Right lung (tissue), 10 donors: ENCODE measurements at places on chromosomes 11 and 22. TPM values are rescaled to one million over a fixed set of nuclear protein-coding genes. Genes with fewer than 3 reads are reported as not detected.

DNA sequence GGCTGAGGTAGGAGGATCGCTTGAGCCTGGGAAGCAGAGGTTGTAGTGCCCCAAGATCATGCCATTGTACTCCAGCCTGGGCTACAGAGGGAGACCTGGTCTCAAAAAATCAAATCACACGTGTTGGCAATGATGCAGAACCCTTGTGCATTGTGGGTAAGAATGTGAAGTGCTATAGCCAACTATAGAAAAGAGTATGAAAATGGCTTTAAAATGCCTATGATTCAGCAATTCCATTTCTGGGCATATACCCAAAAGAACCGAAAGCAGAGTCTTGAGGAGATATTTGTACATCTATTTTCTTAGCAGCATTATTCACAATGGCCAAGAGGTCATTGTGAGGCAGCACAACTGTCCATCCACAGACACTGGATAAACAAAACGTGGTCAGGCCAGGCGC, 2.6 kb upstream of the FADS3 start:
- peak; percentile 47 for DNase-seq

- DNase-seq: no peak
Observed at GRCh38 chr22:50568626-50569025, 5.9 kb upstream of the SYCE3 start.

DNA sequence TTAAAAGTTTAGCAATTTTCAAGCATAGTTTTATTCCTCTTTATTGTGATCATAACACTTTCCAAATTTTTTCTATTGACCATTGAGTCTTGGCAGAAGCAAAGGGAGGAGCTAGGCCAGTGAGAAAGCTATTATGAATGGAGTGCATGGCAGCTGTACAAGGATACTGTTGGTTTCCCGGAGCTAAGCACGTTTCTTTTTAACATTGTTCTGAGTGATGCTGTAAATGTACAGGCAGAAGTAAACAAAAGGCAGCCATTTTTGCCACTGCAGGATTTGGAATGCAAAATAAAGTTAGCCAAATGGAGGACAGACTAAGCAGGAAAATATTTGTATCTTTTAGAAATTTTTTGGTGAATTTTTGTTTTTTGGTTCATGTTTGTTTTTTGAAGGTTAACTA, 16.2 kb downstream of the CBL start:
- DNase-seq: peak; percentile 51

The CKAP5 gene
- polyA plus RNA-seq: 99.3 TPM

DNA sequence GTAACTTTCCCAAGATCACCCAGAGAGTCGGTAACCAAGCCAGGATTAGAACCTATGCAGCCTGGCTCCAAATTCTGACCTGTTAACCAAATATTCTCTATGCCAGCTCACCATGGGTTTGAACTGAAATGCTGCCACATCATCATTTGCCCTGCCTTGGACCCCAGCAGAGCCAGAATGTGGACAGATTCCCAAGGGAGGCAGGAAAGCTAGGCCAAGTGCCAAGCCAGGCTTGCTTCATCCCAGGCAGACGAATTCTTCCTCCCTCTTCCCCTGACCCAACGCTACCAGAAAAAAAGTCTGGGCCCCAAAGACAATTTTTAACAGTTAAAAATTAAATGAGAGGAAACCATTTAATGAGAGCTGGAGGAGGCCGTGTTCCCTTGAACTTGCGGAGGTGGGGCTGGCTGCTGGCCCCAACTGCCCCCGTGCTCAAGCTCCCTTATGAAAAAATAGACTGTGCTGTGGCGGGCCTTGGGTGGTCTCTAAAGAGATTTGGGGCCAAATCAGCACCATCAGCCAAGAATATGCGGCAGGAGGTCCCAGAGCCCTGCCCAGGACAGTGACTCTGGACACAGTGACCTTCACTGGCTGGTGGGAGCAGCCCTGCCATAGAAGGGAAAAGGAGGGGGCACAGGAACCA, 184.1 kb upstream of the SYT13 start:
- peak; percentile 26 for DNase-seq

DNA sequence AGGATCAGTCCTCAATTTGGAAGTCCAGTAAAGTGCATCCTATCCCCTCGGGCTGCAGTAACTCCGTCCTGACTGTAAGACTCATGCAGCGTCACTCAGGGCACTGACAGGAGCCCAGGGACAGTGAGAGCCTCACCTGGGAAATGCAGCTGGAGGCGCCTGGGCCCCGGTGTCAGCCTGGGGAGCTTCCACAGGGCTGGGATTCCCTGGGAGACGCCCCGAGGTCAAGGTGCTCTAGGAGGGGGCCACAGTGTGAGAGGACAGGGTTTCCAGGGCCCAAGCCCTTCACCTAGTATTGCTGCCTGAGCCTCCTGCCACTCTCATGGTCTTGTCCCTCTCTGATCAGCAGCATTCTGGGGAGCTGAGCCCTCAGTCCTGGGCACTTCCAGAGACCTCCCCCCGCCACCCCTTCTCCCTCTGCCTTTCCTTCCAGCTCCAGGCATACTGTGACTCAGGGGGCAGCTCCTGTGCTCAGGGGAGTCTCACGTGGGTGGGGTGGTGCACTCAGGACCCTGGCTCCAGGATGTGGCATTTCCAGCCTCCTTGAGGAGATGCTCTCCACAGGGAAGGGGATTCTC, 99.1 kb upstream of the IGLL5 start:
- no peak for DNase-seq

The PATE4 gene
- polyA plus RNA-seq: 0.09 TPM

DNA sequence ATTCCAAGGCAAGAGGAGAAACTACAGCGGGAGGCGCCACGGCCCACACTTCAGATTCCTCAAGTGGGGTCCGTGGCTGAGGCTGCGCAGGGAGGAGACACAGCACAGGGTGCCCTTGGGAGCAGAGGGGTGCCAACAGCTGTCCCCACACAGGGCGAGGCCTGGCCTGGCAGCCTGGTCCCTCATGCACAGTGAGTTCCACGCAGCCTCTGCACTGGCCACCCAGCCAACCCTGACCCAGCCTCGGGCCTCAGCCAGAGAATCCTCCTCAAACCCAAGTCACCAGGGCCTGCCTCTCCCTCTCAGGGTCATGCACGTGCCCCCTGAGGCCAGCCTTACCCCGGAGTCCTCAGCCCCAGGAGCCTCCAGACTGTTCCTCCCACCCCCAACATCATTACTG, 22.4 kb upstream of the MOB2 start:
- no peak for DNase-seq

DNA sequence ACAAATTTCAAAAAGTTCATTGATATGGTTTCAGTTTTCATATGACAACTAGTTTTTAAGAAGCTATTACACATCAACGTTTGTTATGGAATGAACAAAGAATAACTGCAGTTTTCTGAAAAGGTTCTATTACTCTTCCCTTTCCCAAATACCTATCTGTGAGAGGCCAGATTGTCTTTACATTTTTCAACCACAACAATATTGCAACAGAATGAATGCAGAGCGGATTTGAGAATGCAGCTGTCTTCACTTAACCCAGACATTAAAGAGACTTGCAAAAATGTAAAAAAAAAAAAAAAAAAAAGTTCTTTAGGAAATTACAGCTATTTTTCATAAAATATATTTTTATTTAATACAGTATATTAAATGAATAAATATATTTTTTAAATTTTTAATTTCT, 250.8 kb downstream of the DDX10 start:
- no peak for DNase-seq

The MUC5B gene
- 0.37 TPM for polyA plus RNA-seq

DNA sequence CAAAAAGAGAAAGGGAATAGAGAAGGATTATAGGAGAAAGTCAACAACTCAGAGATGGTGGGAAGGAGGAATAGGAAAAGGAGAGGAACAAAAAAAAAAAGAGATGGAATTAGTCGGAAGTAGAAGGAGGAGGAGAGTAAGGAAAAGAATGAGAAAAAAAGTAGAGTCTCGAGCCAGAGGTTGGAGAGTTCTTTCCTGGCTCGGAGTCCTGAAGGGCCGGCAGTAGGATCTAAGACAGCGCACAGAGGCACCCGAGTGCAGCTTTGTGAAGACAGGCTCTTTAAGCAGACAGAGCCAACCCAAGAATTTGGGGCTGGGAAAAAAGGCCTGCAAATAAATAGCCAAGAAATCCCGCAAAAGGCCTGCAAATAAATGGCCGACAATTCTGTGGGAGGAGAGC, 170.4 kb upstream of the CCDC90B start:
- DNase-seq: no peak

DNA sequence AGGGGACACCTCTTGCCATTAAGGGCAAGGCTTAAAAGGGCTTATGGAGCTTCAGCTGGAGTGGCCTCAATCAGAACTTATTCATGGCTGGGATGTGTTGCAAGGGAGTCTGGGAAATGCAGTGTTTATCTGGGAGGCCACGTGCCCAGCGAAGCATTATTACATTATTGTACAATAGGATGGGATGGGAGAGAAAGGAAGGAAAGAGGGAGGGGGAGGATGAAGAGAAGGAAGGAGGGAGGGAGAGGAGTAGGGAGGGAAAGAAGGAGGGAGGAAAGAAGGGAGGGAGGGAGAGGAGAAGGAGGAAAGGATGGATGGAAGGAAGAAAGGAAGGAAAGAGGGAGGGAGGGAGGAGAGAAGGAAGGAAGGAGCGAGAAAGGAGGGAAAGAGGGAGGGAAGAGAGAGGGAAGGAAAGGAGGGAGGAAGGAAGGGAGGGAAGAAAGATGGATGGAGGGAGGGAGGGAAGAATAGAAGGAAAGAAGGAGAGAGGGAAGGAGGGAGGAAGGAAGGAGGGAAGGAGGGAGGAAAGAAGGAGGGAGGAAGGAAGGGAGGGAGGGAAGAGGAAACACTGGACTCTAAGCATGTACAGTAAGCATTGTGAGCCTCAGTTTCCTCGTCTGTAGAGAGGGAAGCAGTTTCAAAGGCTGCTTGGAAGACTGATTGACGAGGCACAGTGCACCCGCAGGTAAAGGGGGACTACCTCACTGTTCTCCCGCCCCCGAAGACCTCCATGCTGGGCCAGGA, 62.2 kb downstream of the MYEOV start:
- DNase-seq: no peak

DNA sequence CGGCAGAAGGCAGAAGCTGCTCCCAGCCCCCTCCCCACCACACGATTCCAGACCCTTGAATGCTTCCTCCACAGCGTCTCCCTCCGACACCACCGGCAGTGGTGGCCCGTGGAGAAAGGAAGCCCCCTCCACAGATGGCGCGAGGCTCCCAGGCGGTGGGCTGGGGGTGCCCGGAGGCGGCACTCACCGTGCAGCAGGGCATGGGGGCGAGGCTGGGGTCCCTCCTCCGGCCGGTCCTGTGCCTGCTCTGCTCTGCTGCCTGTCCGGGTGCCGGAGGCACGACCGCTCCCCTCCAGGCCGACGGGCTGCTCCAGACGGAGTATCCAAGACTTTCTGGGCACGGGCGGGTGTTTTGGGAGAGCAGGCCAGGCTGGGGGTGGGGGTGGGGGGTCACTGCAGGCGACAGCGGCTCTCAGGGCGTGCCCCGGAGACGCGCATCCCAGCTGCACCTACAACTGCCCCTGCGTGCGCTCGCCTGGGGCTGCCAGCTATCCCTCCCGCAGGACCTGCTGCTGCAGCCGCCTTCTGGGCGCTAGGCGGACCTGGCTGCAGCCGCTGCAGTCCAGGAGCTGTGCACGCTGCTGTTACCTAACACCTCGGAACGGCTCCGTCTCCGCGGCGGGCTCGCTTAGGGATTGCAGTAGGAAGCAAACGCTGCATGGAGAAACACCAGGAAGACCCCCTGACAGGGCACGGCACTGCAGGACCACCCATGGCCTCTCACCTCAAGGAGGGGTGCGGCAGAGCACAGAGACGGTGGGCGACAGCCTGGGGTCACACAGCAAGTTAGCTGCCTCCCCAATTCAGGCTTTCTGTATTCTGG, 15.2 kb downstream of the MRGPRG start:
- no peak for DNase-seq

DNA sequence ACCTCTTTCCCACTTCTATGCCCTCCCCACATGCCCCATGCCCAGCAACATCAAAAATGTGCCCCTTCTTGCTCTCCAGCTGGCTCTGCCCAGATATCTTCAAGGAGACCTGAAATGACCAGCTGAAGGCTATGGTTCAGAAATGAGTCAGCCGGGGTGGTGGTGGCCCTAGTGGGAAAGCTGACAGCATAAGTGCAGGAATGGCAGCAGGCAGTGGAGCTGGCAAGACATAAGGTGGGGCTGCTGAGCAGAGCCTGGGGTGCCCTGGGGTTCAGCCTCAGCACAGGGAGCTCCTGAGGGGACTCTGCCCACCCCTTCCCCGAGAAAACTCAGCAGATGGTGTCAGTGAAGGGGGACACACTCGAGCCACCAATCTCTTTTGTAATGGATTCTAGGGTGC, 593.4 kb downstream of the BUD13 start:
- DNase-seq: no peak

DNA sequence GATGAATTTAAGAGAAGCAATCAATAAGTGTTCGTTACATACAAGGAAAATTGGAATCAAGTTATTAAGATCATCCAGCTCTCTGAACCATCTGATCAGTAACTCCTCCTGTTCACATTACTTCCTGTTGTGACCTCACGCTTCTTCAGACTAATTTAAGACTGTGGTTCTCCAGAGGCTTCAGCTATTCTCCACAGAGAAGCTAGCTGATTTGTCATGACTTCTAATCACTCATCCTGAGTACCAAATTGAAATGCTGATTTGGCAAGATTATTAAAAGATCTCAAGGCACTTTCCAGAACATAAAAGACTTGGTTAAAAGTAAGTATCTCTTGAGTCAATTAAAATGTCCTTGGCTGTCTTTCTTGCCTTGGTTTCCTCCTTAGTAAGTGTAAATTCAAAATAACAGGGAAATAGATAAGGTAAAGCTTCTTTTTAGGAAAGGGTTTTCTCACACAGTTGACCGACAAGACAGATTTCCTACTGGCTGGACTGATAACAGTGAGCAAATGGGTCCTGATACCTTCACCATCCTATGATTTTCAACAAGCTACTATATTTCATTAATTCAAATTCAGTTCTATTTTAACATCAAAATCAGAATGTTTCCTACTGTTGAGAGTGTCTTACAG, 38.5 kb downstream of the GAB2 start:
- DNase-seq: no peak

DNA sequence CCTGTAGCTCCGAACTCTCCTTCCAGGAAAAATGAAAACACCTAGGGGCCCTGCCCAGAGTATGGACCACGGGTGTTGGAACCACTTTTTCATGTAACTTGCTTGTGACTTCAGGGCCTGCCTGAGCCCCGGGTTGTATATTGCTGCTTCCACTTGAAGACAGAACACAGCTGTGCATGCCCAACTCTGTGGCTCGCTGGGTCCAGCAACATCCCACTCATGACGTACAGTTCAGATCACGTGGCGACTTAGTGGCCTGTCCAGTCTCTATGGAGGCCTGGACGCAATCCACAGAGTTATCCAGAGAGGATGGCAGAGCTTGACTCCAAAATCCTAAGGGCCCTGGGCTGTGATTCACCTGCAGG, 6.8 kb downstream of the C11orf21 start:
- DNase-seq: no peak
